Right renal pelvis (tissue), 4 donors: ENCODE measurements at places on chromosomes 12 and 14. TPM values are rescaled to one million over a fixed set of nuclear protein-coding genes. Genes with fewer than 3 reads are reported as not detected.

- no peak for DNase-seq
Observed at GRCh38 chr14:54220071-54220703, 176.6 kb upstream of the CDKN3 start.

GRCh38 chr12:50579757-50580267 lies 75.0 kb downstream of the DIP2B start:
- no peak for DNase-seq

DNA sequence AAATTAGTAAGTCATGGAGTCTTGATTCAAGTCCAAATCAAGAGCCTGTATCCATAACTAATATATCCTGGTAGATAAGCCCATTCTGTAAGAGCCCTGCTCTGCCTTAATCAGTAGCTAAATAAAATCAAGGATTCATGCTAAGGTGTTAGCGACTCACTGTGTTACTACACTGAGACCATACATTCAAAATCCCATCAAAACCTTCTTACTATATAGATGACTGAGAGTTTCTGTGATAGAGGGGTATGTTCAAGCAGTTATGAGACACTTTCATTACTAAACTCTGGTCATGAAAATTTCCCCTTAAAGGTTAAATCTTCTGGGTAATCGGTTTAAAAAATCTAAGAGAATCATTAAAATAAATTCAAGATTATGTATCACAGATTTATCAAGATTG lies 78.5 kb downstream of the MDGA2 start:
- no peak for DNase-seq

- peak; percentile 35 for DNase-seq
Observed at GRCh38 chr14:61456720-61457119, 135.3 kb downstream of the PRKCH start.

DNA sequence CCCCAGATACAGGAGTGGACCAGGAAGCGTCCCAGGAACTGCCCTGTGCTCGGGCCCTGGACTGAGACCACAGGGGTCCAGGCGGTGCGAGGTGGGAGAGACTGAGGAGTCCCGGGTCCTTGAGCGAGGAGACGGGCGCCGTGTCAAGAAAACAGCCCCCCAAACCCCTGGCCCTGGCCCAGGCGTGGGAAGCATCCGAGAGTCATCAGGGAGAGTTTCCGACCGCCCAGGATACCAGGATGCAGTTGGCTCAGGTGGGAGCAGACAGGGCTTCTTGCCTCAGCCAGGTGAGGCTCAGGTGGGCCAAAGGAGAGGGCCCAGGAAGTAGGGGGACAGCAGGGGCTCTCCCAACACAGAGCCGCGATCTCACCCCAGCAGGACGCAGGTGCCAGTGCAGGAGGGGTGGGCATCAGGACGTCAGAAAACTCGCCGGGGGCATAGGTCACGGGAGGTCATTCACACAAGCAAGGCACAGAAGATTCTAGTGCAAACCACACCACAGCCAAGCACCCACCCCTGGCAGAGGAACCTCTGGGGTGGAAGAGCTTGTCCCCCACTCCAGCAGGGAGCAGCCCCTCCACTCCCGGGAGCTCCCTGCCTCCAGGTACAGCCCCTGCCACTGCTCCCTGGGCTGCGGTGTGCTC lies 102.5 kb upstream of the EIF5 start:
- no peak for DNase-seq

DNA sequence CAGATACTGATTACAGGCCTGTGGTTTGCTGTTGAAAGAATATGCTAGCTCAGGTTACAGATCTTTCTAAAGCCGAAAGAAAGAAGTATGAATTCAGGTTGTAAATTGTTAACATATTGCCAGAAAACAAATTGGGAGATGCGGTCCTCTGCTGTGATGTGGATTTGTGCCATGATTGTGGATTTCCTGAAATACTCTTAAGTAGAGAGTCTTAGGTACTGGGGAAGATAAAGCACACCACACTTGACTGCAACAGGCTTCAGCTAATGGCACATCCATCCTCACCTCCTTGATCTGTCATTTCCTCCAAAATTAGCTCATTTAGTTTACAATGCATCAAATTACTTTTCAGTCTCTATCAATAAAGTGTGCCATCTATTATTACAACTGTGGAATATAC lies 279.2 kb downstream of the SYT1 start:
- DNase-seq: no peak

- no peak for DNase-seq
Observed at GRCh38 chr12:55132816-55133215, 6.6 kb downstream of the OR9K2 start.

DNA sequence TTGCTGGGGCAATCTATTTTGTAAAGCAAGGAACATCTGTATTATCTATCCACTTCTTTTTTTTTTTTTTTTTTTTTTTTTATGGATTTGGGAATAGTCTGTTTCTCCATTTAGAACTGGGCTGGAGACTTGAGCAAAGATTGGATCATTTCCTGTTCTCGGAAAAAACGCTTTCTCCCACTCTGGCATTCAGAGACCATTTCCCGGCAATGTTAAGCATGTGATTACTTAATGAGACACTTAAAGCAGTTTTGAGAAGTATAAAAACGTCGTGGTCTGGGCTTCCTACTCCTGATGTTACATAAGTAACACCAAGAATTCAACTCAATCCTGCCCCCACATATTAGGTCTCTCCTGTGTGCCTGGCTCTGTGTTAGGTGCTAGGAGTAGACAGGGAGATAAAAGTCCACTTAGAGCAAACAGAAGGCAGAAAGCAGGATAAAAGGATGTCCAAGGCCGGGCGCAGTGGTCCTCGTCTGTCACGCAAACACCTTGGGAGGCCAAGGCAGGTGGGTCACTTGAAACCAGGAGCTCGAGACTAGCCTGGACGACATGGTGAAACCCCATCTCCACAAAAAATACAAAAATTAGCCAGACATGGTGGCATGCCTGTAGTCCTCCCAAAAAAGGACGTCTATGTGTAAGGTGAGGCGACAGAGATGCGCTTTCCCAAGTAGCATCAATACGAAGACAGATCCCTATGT lies 152.1 kb upstream of the GSC start:
- no peak for DNase-seq

DNA sequence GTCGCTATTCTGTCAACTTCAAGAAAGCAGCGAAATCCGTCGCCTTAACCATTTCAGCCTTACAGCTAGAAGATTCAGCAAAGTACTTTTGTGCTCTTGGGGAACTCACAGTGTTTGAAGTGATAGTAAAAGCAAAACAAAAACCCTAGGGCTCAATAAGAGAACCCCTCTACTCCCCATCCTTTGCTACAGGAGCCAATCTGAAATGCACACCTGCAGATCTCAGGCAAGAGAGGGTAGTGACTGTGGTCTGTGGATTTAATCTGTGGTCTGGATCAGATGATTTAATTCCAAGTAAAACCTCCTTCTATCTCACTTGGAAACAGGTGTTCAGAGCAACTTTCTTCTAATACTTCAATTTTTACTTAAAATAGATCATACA lies 422.9 kb upstream of the OR4E1 start:
- no peak for DNase-seq

DNA sequence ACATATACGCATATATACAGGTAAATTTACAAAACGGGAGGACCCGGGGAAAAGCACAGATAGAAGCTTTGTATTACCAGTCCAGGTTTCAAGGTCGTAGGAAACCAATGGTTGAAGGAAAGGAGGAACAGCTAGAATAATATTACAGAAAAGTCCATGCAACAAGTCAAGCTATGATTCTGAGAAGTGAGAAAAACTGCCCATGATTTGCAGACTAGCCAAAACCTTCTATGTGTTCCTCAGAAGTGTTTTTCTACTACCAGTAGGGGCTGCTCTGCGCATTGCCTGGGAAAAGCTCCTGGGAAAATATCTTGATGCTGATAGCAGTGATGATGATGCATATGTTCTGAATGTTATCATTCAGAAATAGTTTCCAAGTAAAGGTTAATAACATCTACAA lies 2.2 kb downstream of the PDZRN4 start:
- DNase-seq: no peak

DNA sequence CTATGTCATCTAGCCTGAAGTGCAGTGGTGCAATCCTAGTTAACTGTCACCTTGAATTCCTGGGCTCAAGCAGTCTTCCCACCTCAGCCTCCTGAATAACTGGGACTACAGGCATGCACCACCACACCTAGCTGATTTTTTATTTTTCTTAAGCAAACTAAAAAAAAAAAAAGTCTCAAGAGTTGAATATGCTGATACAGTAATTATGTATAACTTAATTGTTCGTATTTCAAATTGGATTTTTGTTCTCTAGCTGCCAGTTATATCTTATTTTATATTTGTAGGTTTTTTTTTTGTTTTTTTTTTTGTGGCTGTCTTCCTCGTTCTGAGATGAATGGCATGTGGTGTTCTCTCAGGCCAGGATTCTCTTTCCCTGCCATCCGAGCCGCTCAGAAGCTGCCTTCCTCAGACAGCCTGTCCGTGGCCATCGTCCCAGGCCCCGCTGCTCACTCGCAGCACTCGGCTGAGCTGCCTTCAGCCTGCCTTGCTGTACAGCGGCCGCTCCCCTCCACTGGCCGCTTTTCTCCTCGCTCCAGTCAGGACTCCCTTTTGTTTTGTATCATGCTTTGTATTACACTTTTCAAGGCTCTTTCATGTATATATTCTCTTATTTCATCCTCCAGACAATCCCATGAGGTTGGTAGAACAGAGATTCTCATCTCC lies 53.3 kb downstream of the WDR20 start:
- DNase-seq: no peak

- DNase-seq: no peak
Observed at GRCh38 chr14:24071836-24072430, 571 bp downstream of the CPNE6 start.

DNA sequence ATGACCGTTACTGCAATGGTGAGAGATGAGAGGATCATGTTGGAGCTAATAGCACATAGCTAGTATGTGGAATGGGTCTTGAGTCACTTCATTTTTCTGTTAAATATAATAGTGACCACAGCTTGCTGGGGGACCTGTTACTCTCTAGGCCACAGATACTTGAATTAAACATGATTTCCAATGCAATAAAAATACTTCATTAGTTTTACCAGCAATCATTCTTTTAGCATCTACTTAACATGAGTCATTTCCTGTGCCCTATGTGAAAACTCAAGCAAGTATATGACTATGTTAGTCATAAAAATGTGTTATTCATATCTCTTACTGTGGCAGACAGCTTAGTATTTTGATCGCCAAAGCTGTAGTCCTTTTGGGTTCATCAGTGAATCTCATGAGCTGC lies 798.8 kb downstream of the SLC16A7 start:
- DNase-seq: no peak

- no peak for DNase-seq
Observed at GRCh38 chr14:87097015-87097414, 896.0 kb downstream of the GALC start.

GRCh38 chr12:22577667-22578066 lies 33.3 kb upstream of the C2CD5 start:
- DNase-seq: no peak

DNA sequence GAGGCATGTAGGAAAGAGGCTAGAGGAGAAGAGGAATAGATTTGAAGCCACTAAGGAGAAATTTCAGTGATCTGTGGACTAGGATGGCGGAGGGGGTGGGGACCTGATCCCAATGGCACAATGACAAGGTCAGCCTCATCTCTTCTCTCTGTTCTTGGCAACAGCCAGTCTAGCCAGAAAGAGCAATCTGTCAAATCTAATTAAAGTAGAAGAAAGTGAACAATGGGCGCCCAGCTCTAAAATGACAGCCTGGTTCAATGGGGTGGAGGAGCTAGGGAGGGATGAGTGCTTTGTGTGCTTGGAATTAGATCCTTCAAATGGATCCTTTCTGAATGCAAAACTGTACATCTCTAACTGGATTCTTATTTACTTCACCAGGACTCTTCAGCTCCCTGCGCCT lies 37.2 kb upstream of the TUBA1C start:
- no peak for DNase-seq

DNA sequence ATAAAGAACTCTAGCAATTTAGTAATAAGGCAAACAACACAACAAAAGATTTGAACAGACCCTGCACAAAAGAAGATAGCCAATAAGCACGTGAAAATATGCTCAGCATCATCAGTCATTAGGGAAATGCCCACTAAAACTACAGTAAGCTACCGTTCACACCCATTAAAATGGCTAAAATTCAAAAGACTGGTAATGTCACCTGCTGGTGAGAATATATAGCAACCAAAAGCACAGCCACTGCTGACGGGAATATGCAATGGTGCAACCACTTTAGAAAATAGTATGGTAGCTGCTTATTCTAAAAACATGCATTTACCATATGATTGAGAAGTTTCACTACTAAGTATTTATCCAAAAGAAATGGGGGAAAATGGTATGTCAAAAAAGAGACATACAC lies 74.9 kb downstream of the DPF3 start:
- DNase-seq: no peak

GRCh38 chr12:88946372-88946997 lies 366.2 kb upstream of the KITLG start:
- no peak for DNase-seq

DNA sequence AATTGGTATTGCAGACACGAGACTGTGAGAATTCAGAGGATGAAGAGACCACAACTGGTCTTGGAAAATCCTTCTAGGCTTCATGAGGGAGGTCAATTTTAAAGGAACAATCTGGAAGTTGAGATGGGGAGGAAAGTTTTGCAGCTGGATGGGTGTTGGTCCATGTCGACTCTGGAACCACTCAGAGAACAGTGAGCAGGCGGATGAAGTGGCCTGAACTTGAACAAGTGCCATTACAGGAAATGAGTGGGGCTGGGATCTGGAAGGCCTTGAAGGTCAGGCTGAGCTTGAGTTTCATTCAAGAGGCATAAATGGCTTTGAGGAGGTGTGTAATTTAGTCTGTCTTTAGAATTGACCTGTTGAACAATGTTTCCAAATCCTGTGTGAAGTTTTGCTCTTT lies 140.9 kb downstream of the GALC start:
- no peak for DNase-seq

DNA sequence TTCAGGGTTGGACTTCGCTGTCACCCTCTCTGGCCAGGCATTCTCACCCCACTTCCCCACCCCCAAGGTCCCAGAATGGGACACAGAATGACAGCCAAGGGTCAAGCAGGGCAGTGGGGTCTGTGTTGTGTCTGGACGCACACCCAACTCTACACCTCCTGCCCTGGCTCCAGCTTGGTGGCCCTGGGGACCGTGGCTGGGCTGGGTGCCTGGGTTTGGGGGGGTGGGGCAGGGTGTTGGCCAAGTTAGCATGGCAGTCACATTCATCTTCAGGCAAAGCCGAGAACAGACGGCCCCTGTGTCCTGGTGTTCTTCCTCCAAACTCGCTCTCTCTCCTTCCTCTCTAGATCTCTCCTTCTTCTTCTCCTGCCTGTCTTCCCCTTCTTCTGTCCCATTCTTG lies 5.6 kb downstream of the LRP1 start:
- DNase-seq: no peak

GRCh38 chr12:108375986-108376663 lies 37.0 kb upstream of the CMKLR1 start:
- DNase-seq: no peak

GRCh38 chr14:72801381-72801812 lies 92.5 kb downstream of the DPF3 start:
- DNase-seq: no peak

Gene SMIM41
- polyA plus RNA-seq: 0.30 TPM

Gene BEST3
- polyA plus RNA-seq: 0.24 TPM

Gene PCK2
- 26.1 TPM for polyA plus RNA-seq

Gene CCDC197
- not detected for polyA plus RNA-seq

Gene SERPINA6
- polyA plus RNA-seq: 10.4 TPM

Gene ARPC3
- polyA plus RNA-seq: 287 TPM

Gene AHNAK2
- 1.8 TPM for polyA plus RNA-seq

Gene GOLGA3
- polyA plus RNA-seq: 24.7 TPM

Gene LIN7A
- 20.1 TPM for polyA plus RNA-seq

Gene RIPK3
- polyA plus RNA-seq: 3.3 TPM

Gene ESYT1
- polyA plus RNA-seq: 71.0 TPM

Gene NANOG
- polyA plus RNA-seq: 0.63 TPM

Gene IFI27
- polyA plus RNA-seq: 7.4 TPM
